T-helper 1 cell treated with Interleukin-12 subunit alpha and Interleukin-12 subunit beta and Interleukin-4 antibody, amounts not matched to agents 30 ng/mL and 1 ng/mL, for 36 hours (primary cell): ENCODE measurements at places on chromosomes 12 and 14. TPM values are rescaled to one million over a fixed set of nuclear protein-coding genes. Genes with fewer than 3 reads are reported as not detected.

Gene FGD6
- total RNA-seq, result 0.76 and 1.0 TPM in 2 replicates

Gene MIP
- total RNA-seq, result not detected in 2 replicates

Gene MYL6B
- total RNA-seq, result 52.2 and 61.9 TPM in 2 replicates

Gene CBLN3
- 17.7 and 18.5 TPM in 2 replicates for total RNA-seq

Gene SERPINA5
- total RNA-seq, result not detected in 2 replicates
